ENCODE measurements at places on chromosomes 6 and 20.

DNA sequence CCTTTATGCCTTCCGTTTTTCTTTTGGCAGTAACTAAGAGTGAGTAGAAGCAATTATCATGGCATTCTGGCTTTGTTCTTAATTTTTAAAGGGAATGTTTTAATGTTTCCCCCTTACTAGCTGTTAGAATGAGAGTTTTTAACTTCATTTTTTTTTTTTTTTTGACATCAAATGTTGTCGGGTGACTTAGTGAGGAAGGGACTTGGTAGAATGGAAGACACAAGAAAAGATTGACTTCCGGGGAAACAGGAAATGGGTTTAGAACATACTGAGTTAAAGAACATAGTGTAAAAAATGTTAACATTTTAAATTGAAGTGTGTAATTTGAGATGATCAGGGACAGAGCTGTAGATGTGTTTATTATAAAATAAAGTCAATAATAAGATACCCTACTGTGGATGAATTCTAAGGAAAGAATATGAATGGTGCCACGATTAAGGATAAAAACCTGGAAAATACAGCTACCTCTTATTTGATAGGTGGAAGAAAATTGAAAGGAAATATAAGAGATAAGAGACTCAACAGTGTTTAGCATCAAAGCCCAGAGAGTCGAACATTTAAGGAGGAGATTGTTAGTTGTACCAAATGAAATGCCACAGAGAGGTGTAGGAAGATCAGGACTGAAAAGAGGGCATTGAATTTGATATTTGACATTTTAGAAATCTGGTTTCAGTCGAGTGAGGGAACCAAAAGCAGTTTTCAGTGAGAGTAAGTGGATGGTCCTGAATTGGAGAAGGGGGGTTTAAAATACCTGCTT lies 9.4 kb downstream of the HSF2 start:
- no peak for DNase-seq

DNA sequence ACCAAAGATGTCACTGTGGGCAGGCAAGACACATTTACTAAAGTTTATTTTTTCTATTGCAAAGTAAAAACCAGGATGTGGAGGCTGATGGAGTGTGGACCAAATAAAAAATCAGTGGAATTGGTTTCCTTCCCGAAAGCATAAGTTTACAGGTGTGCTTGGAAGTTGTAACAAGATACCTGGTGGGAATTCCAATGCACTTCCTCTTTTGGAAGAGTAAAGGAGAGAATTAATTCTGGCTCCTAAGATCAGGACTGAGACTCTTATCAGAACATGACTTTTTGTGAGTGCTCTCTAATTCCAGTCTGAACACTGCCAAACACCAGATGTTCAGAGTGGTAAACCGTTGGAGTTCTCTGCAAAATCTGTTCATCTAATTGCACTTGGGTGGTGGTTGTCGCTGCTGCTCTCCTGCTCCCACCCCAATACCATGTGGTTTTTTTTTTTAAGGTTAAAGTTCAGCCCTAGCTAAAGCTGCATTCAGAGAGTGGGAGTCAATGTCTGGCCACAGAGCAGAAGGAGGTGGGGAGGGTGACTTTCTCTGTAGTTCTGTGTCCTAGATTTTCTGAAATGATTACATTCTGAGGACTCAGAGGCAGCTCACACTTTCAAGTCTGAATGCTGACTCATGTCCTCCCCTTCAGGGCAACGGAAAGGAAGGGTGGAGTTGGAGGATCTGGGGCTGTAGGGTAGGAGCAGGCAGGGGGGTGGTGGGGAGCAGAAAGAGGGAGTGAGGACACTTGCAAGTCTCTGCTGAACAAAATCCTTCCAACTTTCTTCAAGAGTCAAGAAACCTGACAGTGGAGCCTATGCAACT lies 275.8 kb upstream of the PRDM1 start:
- no peak for DNase-seq

DNA sequence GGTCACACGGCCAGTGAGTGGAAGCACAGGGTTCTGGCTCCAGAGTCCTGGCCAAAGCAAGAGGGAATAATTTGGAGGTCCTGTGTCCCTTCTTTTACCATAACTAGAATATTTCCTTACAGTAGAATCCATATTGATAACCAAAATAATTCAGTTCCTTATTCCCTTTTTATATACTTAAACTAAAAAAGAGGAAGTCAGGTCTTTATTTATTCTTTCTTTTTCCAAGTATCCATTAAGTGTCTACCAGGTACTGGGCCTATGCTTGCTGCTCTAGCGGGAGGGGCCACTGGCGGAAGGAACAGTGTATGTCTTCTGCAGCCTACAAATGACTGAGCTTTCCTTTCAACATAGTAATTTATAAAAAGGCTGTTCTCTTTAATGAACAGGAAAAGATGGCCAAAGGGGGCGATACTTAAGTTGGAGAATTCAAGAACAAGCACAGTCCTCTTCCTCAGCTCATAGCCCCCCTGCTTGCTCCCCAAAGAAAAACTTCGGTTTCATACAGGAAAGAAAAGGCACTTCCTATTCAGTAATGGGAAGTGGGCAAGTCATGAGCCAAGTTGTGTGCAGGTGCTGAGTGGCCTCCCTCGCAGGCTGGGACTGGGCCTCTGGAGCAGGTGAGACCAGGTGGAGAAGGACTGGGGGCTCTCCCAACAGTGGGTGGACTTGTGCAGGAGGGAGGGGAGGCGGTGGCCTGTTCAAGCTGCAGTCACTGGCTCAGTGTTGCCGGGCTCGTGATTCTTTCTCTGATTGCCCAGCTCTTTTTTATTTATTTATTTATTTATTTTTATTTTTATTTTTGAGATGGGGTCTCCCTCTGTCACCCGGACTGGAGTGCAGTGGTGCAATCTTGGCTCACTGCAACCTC lies 110.9 kb downstream of the ARMC2 start:
- no peak for DNase-seq

DNA sequence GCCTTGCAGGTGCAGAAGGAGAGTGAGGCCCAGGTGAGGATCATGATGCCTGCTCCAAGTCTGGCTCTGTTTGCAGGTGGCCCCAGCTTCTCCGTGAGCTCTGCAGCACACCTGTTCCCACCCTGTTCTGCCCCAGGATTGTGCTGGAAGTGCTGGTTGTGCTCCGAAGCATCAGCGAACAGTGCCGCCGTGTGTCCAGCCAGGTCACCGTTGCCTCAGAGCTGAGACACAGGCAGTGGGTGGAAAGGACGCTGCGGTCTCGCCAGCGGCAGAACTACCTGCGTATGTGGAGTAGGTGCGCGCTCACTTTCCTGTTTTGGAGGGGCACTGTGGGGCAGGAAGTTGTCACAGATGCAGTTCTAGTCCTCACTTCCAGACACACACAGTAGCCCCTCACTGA lies 25.0 kb downstream of the ERMARD start:
- DNase-seq = no peak

DNA sequence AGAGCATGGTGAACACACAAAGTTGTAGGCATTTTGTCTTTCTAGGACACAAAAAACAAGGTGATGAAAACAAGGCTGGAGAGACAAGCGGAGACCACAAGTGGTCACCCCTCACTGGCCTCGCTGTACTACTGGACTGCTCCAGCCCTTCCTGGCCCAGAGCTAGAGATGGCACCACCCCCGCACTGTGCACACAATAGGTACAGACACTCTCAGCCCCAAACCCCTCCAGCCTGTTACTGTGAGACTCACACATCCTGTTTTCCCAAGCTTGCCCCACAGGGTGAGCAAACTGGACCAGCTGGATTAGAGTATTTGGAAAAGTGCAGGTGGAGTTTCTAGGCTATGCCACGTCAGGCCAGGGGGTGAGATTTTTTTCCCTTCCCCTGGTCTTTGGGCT lies 8.4 kb upstream of the ZSWIM1 start:
- no peak for DNase-seq

- no peak for DNase-seq
Measured at GRCh38 chr6:34346175-34347119, 46.0 kb downstream of the NUDT3 start.

GRCh38 chr20:36277546-36277945 lies 28.6 kb upstream of the DLGAP4 start:
- no peak for DNase-seq

DNA sequence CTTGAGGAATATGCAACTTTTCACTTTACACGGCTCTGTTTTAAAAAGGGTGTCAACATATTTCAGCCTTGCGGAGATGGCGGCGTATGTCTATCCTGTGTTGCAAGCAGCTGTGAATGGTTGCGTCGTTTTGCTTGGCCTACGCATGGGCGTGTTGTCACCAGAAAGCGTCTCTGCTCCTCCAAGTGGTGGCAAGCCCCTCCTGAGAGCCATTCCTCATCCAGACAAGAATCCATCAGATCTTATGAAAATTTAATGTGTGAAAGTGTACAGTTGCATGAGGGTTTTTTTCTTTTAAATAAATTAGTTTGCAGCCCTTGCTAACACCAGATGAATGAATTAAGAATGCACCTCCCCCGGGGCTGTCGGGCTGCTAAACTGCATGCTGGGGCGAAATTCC lies 114.4 kb downstream of the PHACTR3 start:
- no peak for DNase-seq

- no peak for DNase-seq
Measured at GRCh38 chr6:63538550-63538949, 33.7 kb upstream of the LOC128125822 start.

- DNase-seq = no peak
Measured at GRCh38 chr6:51479296-51479695, 608.1 kb downstream of the PKHD1 start.

DNA sequence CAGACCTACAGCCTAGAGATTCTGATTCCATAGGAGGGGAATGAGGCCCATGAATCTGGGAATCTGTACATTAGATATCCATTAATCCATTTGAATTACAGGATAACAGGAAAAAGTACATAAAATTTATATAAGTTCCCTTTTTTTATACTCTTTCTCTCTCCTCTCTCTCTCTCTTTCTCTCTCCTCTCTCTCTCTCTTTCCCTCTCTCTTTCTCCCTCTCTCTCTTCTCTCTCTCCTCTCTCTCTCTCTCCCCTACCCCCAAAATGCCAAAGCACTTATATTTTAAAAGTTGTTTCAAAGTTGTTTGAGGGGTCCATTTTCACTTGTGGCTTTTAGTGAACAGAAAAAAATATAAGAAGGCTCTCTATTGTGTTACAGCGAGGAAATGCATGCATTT lies 15.1 kb downstream of the TSHZ2 start:
- DNase-seq = no peak

GRCh38 chr20:6613280-6613861 lies 154.1 kb upstream of the BMP2 start:
- DNase-seq = no peak

GRCh38 chr20:58604128-58604881 lies 46.8 kb upstream of the STX16 start:
- DNase-seq = no peak

DNA sequence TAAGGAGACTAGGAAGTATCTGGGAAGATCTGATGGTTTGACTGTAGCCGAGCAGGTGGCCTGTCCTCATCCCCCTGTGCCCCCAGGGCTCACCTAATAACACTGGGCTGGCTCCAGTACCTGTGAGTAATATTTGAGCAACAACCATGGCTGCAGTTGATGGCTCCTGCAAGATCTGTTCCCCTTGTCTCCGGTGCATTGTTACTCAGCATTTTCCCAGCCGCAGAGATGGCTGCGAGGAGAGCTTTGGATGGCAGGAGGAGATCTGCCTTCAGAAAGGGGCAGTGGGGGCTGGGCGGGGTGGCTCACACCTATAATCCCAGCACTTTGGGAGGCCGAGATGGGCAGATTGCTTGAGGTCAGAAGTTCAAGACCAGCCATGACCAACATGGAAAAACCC lies 39.3 kb downstream of the PTK7 start:
- DNase-seq = no peak

DNA sequence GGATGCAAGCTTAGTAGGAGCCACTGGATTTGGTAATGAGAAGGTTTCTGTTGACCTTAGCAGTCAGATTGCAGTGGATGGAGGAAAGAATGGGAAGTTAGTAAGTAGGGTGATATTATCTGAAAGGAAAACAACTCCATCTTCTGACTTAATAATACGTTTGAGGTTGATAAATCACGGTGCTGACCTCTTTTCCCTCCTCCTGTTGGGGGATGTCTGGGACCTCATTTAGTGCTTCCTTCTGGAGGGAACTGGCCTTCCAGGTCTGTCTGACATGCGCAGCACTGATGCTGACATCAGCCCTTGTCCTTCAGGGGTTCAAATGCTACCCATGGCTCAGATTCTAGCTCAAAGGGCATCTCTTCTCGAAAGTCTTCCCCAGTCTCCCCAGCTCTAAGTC lies 48.2 kb upstream of the AKAP12 start:
- DNase-seq = no peak

GRCh38 chr20:49924247-49924646 lies 8.9 kb upstream of the SPATA2 start:
- DNase-seq = no peak

DNA sequence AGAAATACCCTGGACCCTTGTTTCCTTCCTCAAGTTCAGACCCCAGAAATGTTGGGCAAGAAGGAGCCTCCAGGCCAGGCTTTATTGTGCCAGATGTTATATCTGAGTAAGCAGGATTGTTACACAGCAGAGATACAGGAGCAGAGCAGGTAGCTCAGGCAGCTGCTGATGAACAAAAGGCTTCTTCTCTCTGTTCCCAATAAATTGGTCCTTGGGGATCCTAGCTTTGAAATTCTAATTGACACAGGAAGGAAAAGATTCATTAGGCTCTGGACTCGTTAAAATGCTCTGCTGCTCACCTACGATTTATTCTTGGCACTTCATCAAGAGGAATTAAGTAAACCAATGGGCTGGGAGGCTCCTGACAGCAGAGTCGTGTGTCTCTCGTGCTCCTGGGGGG lies 54.2 kb downstream of the RALY start:
- DNase-seq = no peak

- DNase-seq = no peak
Measured at GRCh38 chr20:23437126-23437899, 2.2 kb upstream of the CSTL1 start.
